ENCODE measurements at places on chromosomes 2 and 18.

- DNase-seq = no peak
These were observed 11.4 kb upstream of the TRAPPC8 start for GRCh38 chr18:31954349-31954748.

DNA sequence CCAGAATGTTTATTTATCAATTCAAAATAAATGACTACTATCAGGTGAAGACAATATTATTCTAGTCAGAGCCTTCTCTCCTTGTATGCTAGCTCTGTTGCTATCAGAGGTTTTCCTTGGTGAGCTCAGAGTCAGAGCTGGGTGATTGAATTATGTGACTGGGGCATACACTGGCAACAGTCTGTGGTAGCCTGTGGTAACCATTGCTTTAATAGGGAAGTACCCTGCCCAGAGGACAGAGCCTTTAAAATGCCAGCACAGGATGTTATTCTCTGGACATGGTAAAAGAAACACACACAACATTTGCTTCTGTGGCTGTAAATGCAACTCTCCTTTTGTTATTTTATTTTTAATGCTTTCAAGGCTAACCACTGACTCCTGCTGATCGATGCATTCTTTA is 124.7 kb downstream of the PPP1R1C start:
- DNase-seq = no peak

DNA sequence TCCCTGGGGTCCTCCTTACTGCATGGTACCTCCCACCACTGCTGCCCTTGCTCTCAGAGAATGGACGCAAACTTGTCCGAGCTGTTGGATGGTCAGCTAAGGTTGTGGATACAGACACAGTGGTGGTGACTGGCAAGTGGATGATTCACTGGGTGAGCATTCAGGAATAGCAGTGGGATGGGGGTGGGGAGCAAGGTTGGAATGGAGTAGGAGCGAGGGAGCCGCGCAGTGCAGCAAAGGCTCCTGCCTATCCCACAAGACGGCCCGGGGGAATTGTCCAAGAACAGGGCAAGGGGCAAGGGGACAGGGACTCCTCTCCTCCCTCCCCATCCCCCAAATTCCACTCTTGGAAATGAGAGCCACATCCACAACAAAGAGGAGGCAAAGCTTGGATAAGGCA is 102.2 kb downstream of the PIEZO2 start:
- no peak for DNase-seq

DNA sequence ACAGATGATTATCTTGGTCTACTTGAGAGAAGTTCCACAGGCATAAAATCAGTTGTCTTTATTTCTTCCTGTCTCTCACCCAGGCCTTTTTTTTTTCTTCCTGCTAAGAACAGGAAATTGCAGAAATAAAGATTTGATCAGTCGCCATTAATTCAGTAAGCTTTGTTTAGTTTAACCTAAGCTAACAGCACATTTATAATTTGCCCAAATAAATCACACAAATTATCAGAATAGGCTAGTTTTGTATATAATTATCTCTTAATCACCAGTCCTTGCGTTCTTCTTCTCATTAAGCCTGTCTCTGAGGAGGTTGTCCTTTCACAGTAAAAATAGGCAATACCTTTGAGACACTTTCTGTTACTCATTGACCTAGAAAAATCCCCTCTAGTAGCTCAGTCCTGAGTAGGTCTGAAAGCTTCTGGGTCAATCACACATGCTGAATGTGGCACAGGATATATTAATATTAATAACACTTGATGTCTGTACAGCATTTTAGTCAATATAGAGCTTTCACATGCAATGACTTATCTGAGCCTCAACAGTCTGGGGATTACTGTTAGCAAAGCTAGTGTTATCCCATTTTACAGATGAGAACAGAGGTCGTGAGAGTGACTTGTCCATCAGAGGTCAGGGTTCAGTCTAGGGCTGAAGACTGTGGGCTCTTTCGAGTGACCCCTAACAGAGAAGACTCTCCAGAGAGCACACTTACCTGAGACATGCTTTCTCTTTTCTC is 11.2 kb upstream of the STK17B start:
- DNase-seq = no peak

DNA sequence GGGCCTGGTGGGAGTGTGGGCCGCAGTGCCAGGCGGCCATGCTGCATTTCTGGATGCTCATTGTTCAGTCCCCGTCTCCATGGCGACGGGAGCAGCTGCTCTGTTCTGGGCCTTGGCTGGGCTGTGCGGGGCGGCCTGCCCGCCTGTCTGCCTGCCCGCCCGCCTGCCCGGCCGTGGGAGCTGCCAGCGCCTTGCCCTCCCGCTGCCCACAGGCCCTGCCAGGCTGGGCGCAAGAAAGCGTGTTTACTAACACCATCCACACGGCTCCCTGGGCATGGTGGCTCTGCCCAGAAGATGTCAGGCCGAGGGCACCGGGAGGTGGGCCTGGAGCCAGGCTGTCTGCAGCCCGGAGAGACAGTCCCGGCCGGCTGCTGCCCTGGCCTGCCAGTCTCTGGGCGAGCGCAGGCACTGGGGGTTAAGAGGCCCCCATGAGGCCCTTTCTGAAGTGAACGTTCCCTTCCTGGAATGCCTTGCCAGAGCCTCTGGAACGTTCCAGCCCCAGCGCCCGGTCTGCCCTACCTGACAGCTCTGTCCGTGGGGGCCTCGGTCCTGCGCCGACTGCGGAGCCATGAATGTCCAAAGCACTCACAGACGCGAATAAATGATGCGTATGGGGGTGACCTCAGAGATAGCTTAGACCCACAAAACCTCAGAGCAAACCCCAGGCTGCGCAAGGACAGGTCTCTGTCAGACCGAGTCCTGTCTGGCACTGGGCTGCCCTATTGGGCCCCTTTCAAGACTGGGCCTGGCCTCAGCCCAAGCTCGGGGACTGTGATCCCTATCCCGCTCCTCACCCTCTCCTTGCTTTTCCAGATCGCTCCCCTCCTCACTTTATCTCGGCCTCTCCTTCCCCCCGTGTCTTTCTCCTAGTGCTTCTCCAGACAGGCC is 44.3 kb downstream of the MYCN start:
- DNase-seq = no peak

- DNase-seq = no peak
These were observed 46.6 kb downstream of the PRKRA start for GRCh38 chr2:178404368-178404767.

- no peak for DNase-seq
These were observed 54.4 kb downstream of the CWC22 start for GRCh38 chr2:179952658-179953057.

DNA sequence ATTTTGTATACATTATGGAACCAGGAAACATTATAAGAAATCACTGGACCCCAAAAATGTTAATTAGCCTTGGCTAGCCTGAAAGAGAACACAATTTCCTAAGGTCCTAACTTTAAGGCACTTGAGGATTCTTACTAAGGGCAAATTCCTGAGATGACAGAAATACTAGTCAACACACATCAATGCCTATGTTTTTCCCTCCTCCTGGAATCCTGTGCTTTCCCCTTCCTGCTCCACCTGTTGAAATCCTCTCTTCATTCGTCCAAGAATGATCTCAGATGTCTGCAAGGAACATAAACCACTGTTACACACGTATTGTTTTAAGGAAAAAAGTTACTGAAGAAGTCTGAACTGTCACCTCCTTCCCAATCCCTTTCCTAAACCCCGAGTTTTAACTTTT is 21.2 kb upstream of the DARS1 start:
- DNase-seq = no peak
